ENCODE measurements at places on chromosomes 4 and X. TPM values are rescaled to one million over a fixed set of nuclear protein-coding genes. Genes with fewer than 3 reads are reported as not detected.

Gene CLDN2
- total RNA-seq: not detected

Gene UGT2B15
- total RNA-seq: not detected

Gene MAGEA2
- total RNA-seq: not detected

Gene MID2
- 4.1 TPM for total RNA-seq

Gene NLGN3
- 0.95 TPM for total RNA-seq

Measured in bronchial smooth muscle cell (primary cell).